ENCODE measurements at places on chromosomes 1 and 21.

DNA sequence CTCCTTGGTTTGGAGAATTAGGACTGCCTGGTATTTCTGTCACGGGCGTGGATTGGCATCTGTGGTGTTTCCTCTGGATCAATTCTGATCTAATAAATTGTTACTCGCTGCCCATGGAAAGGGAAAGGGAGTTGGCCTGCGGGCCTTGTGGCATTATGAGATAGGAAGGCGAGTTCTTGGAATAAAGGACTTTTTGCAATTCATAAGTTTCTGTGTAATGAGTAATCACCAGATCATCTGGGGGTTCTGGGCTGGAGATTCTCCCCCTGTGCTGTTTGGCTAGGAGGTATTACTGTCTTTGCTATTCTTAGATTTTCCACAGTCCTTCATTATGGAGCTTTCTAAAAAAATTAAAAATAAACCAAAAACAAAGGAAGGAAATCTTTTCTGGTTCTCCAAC, 315.9 kb downstream of the CAMTA1 start:
- no peak for DNase-seq

DNA sequence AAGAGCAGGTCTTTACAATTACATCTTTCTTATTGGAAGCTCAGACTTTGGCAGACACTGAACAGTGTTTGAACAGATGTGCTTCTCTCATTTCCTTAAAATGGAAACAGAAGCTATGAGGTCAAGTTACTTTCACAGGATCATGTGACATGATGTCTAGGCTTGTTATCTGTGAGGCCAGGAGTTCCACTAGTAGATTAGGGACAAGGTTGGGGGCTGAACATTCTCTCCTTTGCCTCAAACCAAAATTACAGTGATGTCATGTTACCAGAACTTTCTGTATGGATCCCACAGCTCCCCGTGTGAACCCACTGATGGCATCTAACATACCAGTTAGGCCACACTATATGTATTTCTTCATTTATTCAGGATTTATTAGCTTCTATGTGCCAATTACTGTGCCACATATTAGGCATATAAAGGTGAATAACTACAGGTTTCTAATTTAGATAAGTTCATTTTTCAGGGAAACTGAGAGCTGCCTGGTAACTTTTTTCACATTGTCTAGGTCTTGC, 6.0 kb downstream of the DYNLT5 start:
- peak; percentile 17 for DNase-seq

GRCh38 chr1:116732726-116733125, 21.5 kb upstream of the CD2 start:
- no peak for DNase-seq

- DNase-seq: no peak
Measured at GRCh38 chr1:47761201-47761930, 235.8 kb downstream of the TRABD2B start.

DNA sequence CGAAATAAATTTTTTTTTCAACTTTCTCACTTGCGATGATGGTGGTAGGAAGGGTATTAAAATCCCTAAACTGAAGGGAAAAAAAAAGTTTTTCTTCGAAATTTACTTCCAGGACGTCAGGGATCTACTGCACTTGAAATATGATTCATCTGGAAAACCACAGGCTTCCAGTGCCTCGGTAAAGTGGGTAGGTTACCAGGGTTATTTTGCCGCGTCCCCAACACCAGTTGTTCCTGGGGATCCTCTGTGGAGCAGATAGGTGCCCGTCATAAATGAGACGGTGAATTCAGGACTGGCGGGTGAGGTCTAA, 773 bp downstream of the RABIF start:
- DNase-seq: peak; percentile 27

DNA sequence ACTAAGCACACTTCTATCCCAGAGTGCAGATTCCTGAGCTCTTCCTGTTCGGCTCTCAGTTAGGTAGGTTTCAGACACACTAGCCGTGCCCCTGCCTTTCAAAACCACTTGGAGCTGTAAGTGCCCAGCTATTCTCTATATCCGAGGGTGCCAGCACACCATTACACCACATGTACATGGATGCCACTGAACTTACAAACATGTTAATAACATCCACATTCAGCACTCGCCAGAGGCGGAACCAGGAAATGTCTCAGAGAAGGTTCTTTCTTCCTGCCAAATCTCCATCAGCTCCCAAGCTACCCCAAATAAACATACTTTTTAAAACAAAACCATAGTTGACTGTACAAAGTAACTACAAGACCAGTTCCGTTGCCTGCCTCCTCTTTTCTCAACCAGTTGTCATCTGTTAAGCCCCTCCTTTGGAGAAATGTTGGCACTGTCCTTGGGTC, 78.4 kb upstream of the CTTNBP2NL start:
- DNase-seq: peak; percentile 15

GRCh38 chr1:114111731-114112641, 41.7 kb downstream of the SYT6 start:
- no peak for DNase-seq

DNA sequence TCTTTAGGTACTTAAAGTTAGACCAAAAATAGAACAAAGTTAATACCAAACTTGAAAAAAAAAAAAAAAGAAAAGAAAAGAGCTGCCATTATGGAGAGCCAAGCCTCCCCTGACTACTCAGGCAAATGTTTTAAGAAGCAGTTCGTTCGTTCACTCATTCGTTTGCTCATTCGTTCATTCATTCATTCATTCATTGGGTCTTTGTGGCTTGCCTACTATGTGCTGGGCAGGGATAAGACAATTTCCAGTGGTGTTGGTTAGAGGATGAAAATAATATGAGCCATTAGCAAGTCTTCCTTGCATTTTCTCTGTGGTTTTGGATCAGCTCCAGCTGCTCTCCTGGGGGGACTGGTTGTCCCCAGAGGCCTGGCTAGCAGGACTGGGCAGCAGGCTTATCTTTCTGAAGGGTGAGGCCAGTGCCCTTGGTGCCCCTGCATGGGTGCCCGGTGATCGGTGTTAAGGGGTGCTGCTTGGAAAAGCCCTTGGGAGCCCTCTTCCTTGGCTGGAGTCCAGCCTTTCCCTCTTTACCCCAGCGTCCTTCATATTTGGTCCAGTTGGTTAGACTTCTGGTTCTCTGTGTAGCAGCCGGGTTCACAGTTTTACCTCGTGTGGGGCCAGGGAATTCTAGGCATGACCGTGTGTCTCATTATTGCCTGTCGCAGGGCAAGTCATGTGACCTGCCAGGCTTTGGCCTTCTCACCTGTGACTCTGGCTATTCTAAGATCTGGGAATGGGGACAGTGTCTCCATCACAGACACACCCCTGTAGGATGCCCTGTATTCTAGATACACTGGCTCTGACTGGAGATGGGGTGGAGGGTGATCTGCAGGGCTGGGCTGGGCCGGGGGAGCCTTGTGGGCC, 32.8 kb downstream of the LHX4 start:
- no peak for DNase-seq

- DNase-seq: no peak
Measured at GRCh38 chr1:8578132-8578877, 239.1 kb downstream of the RERE start.

DNA sequence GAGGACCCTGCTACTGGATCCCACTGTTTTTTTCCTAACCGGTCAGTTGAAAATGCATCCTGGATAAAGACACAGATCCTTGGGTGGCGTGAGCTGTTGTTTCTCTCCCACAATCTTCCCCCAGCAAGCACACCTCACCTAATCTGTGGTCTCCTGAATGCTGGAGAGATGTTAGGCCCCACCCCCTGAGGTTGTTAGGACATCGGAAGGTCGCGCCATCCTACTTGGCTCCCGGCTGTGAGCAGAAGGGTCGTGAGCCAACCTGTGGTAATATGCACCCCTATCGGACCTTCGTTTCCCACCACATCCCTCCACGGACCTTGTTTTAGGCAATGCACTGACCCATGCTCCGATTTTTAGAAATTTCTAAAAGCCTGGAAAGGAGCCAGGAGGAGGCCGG, 89.9 kb upstream of the IPO9 start:
- no peak for DNase-seq

- peak; percentile 29 for DNase-seq
Measured at GRCh38 chr1:103459346-103459745, 66.2 kb upstream of the RNPC3 start.

- no peak for DNase-seq
Measured at GRCh38 chr1:245772325-245772724, 617.5 kb downstream of the KIF26B start.

GRCh38 chr1:111565968-111566367, 53.6 kb upstream of the RAP1A start:
- no peak for DNase-seq

DNA sequence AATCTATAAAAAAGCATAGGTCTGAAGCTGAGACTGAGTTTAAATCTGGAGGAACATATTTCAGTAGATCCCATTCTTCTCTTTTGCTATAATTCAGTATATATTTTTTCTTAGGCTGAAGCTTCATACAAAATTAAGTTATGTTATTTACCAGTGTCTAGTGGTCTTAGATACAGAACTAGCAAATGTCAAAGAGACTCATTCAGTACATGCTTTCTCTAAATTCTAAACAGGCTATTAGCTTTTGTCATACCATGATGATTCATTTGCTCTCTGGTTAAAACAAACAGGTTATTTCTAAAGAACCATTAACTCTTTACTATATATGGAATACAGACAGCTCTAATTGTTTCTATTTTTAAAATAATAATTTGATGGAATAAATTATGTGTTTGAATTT, 1170.2 kb upstream of the PRMT6 start:
- no peak for DNase-seq

DNA sequence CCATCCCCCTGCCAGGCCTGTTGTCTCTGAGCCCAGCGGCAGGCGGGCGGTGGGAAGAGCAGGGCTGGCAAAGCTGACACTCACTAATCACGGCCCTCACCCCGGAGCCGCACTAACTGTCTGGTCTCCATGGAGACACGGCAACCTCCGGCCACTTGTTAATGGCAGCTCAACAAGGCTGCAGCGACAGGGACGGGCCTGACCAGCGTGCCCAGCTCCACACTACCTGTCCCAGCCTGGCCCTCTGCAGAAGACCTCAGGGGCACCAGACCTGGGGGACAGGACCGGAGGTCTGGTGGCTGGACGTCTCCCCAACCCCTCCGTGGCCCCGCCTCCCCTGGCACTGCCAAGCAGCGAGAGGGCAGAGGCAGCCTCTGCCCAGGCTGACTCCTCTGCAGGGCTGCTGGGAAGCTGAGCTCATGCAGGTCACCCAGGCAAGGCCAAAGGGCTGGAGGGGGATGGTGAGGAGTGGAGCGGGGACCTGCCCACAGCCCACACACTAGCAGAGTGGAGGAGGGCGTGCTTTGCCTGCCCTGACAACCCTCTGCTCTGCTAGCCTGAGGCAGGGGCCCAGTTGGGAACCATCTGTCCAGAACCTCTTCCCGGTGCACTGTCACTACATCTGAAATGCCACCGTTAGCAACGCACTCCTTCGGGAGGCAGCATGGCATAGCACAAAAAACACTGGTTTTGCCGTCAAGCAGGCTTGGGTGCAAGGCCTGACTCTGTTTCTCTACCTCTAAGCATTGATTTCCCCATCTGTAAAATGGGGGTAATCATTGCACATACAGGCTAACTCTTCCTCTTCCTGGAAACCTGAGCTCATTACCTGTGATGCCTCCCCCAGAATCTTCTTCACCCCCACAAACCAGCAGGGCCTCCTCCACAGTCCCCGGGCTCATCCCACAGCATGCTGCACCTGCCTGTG, 29.6 kb upstream of the WASF2 start:
- no peak for DNase-seq

GRCh38 chr1:95916616-95917015, 682.6 kb downstream of the RWDD3 start:
- peak; percentile 13 for DNase-seq

DNA sequence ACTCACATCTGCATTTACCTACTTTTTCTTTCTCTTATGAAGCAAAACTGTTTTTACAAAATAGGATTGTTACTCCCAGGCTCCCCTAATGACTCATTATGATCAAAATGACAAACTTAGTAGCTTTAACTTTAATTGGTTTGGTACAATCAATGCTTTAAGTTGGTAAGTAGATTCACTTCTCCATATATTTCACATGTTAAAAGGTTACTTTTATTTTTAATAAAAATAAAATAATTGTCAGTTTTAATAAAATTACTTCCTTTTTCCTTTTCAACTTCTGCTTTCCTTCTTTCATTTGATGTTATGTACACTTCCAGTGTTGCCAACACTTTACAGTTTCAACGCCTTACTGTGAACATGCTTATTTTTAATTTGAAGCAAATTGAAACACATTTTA, 477.6 kb downstream of the SETD4 start:
- DNase-seq: no peak

DNA sequence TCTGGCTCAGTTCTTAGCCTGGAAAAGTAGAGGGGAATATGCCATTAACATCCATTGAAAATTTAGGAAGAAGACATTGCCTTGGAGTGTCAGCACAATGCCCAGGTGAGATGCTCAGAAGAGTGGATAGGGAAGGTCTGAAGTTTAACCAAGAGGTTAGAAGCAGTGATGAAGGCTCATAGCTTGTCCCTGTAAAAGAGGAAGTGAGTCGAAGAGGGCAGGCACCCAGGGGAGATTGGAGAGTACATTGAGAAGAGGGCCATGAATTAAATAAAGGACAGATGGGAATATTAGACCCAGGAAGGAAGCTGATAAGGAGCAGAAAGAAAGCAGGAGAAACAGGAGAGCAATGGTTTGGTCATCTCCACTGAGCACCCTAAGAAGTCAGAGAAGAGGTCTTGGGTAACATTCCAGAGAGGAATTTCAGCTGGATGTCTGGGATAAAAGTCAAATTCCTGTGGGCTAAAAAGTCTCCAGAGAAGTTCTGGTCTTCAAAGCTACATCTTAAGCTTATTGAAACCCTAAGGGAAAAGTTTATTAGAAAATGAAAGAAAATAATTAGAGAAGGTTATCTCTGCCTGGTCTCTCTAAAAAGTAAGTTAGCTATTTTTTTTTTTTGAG, 17.3 kb downstream of the C8B start:
- DNase-seq: peak; percentile 84

- DNase-seq: no peak
Measured at GRCh38 chr1:166350490-166350889, 183.7 kb upstream of the FAM78B start.

DNA sequence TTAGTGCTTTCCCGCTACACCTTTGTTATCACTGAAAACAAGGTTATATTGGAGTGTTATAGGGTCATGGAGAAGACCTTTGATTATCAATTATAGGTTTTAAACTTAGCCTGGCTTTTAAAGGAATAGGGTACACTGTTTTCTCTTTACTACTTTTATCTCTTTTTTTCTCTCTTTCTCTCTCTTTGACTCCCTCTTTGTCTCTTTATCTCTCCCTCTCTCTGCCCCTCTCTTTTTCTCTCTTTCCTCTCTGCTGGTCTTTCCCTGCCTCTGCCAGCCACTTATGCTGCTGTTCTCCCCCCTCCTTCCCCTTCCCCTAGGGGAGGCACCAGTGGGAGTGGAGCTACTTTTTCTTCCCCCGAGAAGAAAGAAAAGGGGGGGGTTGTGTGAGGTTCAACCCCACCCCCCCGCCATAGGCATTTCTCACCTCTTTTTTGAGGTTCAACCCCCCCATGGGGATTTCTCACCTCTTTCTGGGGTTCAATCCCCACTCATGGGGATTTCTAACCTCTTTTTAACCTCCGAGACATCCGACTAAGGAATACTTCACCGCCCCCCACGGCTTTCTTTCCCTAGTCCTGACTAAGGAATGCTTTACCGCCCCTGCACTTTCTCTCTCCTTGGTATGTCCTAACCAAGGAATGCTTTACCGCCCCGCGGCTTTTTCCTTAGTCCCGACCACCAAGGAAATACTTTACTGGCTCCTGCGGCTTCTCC, 17.2 kb upstream of the ZBTB8B start:
- DNase-seq: peak; percentile 75
